NCI-H2171 treated with DMSO at 0.1 percent for 48 hours (cell line): ENCODE measurements at places on chromosomes 16 and 17.
A peak's percentile ranks its signal among the peaks of the same experiment; 100 is the strongest.

DNA sequence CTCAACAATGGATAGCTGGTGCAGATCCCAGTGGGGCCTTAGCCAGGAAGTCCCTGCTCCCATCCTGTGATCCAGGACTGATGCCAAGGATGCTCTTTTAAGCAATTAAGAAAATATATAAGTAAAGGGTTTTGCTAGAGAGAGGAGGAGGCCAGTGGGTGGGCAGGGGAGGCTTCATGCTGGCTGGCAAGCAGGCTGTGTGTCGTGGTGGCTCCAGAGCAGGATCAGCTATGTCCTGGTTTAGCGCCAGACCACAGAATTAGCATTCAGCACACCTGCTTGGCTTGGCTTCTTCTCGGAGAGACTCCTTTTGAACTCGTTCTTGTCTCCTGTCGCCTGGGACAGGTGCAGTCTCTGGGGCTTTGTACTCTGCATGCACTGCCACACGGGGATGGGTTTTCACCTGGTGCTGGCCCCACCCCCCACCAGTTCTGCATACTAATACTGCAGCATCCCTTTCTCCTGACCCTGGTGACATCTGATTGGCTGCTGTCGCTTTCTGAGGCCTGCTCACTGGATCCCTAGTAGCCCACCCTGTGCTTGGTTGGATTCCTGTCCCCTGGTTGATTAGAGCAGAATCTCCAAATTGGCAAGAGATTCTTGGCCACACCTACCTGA is 66.1 kb downstream of the PLD6 start:
- peak; percentile 13 for DNase-seq

DNA sequence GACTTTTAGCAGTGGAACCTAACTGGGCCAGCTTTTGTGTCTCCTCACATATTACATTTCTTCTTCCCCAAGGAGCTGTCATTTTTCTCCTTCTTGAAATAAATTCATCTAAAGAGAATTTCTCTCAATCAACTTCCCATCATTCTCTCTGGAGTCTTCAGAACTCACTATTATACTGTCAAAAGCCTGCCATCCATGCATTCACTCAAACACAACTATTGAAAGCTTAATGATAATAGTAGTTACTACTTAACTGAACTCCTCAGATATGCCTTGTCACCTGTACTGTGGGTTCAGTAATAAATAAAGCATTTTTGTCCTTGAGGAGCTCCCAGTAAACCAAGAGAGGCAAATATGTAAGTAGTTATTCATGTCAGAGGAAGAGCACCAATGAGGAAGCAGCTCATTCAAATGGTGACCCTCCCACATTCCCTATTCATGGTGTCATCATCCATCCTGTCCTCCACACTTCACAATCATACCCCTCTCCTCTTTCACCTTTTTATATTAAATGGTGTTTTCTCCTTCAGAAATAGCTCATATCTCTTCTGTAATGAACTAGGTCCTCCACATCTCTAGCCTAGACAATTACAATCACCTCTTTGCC is 162.6 kb downstream of the CA10 start:
- no peak for DNase-seq

DNA sequence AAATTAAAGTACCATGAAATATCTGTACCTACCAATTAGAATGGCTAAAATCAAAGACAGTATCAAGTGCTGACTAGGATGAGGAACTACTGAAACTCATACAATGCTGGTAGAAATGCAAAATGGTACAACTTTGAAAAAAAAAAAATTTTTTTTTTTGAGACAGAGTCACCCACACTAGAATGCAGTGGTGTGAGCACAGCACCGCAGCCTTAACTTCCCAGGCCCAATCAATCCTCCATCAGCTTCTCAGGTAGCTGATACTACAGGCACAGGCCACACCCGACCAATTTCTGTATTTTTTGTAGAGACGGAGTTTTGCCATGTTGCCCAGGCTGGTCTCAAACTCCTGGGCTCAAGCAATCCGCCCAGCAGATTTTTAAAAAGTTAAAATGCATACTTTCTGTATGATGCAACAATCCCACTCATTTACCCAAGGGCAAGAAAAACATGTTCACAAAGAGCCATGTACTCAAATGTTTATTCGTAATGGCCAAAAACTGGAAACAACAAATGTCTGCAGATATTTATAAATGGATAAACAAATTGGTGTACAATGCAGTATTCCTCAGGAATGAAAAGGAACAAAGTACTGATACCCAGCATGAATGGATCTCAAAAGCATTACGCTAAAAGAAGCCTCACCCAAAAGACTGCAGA is 8.7 kb downstream of the SMURF2 start:
- DNase-seq: no peak

DNA sequence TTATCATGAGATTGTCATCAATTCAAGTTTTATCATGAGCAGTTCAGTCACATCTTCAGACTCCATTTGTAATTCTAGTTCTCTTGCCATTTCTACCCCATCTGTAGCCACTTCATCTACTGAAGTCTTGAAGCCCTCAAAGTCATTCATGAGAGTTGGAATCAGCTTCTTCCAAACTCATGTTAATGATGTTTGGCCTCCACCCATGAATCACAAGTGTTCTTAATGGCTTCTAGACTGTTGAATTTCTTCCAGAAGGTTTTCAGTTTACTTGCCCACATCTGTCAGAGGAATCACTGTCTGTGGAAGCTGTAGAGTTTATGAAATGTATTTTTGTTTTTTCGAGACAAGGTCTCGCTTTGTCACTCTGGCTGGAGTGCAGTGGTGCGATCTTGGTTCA is 16.0 kb downstream of the NSRP1 start:
- no peak for DNase-seq

DNA sequence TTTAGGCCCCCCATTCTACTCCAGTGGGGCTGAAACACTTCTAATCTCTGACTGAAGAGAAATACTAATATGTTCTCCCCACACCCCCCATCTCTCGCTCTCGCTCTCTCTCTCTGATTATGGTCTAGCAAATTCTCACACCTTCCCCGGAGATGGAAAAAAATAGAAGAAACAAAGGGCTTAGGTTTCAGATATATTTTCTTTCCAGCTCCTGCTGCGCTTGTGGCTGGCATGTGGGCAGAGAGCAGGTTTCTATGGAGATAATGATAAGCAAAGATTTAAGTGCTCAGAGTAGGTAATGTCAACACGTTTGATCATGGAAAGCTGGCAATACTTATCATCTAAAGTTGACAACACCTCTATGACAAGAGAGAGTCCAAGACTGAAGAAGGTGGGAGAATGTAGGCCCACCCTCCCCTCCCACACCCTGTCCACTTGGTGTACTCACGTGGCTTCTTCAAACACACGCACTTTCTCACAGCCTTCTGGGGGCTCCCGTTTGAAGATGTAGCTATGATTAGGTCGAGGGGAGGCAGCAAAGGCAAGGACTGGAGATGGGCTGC is 8.0 kb upstream of the SLC35B1 start:
- peak; percentile 51 for DNase-seq

GRCh38 chr17:15181333-15181732 is 83.8 kb downstream of the PMP22 start:
- no peak for DNase-seq

DNA sequence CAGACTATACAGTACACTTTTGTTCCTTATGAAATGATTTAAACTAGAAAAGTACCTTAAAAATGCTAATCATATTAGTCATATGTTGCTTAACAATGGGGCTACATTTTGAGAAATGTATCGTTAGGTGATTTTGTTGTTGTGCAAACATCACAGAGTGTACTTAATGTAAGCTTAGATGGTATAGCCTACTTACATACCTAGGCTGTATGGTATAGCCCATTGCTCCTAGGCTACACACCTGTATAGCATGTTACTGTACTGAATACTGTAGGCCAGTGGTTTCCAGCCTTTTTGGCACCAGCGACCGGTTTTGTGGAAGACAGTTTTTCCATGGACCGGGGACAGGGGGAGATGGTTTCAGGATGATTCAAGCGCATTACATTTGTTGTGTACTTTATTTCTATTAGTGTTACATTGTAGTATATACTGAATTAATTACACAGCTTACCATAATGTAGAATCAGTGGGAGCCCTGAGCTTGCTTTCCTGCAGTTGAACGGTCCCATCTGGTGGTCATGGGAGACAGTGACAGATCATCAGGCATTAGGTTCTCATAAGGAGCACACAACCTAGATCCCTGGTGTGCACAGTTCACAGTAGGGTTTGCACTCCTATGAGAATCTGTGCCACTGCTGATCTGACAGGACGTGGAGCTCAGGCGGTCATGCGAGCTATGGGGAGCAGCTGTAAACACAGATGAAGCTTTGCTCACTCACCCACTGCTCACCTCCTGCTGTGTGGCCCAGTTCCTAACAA is 35.0 kb upstream of the MRC2 start:
- DNase-seq: no peak

- no peak for DNase-seq
Observed at GRCh38 chr17:64491034-64491860, 5.6 kb downstream of the POLG2 start.
